ENCODE measurements at places on chromosomes 11 and 22.

DNA sequence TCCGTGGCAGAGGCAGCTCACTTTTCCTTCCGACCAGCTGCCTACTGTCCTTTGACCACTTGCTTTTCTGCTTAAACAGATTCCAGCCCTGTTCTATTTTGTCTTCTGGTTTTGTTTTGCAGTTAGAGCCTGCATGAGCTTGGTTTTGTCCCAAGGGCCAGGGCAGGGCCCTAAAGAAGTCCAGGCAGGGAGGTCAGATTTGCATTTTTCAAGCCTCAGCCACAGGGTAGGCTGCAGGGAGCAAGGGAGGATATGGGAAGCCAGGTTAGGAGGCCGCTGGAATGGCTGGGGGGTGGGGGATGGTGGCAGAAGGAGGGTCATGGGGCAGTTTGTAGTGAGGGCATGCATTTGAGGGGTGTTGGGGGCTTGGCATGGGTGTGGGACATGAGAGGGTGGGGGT is 23.1 kb downstream of the FADD start:
- DNase-seq, result no peak

- DNase-seq, result no peak
Measured at GRCh38 chr11:34165121-34165520, 59.7 kb downstream of the NAT10 start.

DNA sequence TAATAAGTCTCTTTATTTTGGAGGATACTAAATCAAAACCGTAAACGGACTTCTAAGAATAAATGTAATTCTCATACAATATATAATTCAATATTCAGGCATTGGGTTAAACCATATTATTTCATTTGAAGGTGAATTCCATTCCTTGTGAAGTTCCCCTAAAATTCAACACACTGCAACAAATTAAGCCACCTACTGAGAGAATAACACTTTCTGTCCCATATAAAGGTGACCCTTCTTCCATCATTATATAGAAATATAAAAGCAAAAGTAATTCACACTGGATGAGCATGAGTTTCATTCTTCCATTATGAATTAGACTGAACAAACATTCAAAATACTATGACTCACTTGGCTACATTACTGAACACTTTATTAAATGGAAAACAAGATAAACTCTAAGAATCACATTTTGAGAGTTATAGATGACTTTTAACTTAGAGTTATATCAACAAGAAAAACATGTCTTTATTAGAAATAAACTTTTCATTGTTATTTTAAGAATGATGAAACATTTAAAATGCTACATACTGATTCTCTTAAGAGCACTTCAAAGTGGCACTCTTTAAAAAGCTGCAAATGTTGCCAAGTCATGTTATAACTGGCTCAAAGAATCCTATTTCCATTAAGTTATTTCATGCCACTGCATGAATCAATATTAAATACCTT is 2.8 kb downstream of the SESN3 start:
- no peak for DNase-seq

GRCh38 chr11:69208190-69209037 is 52.7 kb downstream of the SMIM38 start:
- DNase-seq, result no peak

GRCh38 chr11:79919350-79919749 is 478.5 kb upstream of the TENM4 start:
- DNase-seq, result no peak
